Fibroblast of pulmonary artery (primary cell): ENCODE measurements at places on chromosomes 4 and X.

- no peak for DNase-seq
Observed at GRCh38 chrX:81564851-81565250, 362.9 kb downstream of the SH3BGRL start.

- no peak for DNase-seq
Observed at GRCh38 chr4:186159613-186160012, 31.8 kb upstream of the CYP4V2 start.

DNA sequence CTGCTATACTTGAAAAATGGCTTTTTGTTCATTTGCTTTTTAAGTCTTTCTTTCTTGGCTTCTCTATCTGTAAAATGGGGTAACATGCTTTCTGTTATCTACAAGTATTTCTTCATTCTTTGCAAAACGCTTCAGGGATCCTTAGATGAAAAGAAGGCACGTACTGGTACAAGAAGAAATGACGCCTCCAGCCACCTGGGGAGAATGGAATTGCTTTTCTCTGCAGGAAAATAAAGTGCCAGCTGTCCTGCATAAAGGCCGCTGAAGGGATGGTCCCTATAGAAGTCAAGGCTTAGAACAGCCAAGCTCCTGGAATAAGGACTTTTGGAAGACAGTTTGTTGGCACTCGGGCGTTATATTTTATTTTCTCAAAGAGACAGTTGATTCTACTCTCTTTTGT is 210.8 kb upstream of the RASGEF1B start:
- no peak for DNase-seq

GRCh38 chrX:153333266-153333665 is 687 bp upstream of the ZNF275 start:
- DNase-seq = peak; percentile 58

DNA sequence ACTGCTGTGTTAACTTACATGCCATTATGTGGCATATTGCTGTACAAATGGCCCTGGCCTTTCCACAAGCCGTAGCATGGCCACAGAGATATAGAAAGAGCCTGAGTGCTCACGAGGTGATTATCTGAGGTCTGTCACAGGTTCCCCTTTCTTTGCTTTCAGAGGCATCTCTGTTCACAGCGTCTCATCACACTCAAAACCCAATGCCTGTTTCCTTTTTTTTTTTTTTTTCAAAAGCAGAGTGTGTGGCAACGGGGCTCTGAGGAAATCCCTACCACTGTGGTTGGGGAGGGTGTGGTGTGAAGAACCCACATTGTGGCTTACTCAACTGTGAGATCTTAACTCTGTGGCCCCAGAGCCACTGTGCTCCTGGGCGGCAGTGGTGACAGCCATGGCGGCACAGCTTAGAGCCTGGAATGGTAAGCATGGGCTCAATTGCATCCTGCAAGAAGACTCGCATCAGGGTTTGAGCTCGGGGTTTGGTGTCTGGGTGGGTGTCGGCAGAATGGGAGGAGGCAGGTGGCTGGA is 30.8 kb downstream of the RTL5 start:
- DNase-seq = no peak

GRCh38 chr4:76831711-76832373 is 66.1 kb downstream of the SOWAHB start:
- no peak for DNase-seq
